Spleen (tissue), 13 donors: ENCODE measurements at places on chromosomes 2 and 18. TPM values are rescaled to one million over a fixed set of nuclear protein-coding genes. Genes with fewer than 3 reads are reported as not detected.

The GRB14 gene
- 2.7 TPM for total RNA-seq

GRCh38 chr2:21097331-21097730 is 26.4 kb upstream of the TDRD15 start:
- no peak for DNase-seq

- DNase-seq: no peak
Measured at GRCh38 chr2:178484245-178485041, 4.2 kb downstream of the PLEKHA3 start.

- DNase-seq: no peak
Measured at GRCh38 chr2:15851076-15851693, 89.2 kb upstream of the MYCN start.

GRCh38 chr2:176096986-176097819 is 2.4 kb upstream of the HOXD12 start:
- peak; percentile 90 for DNase-seq

The ZCCHC2 gene
- total RNA-seq: 31.9 TPM

GRCh38 chr2:14676371-14676770 is 43.9 kb downstream of the LRATD1 start:
- no peak for DNase-seq

DNA sequence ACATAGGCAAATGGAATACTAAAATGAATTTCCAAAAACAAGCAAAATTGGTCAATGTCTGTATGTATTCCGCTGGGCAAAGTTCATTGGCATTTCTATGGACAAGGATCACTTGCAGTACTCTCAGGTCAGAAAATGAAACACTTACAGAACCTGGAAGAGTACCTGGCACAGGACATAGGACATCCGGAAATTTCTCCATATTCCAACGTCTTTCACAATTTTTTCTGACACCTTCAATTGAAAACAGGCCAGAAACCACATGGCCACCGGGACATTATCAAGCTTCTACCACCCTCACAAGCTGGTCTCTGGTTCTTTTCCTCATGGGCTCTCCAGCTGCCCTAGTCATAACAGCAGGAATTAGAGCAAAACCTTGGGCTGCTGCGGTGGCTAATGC is 96.9 kb upstream of the MSH6 start:
- DNase-seq: no peak

The IL36G gene
- not detected for total RNA-seq

DNA sequence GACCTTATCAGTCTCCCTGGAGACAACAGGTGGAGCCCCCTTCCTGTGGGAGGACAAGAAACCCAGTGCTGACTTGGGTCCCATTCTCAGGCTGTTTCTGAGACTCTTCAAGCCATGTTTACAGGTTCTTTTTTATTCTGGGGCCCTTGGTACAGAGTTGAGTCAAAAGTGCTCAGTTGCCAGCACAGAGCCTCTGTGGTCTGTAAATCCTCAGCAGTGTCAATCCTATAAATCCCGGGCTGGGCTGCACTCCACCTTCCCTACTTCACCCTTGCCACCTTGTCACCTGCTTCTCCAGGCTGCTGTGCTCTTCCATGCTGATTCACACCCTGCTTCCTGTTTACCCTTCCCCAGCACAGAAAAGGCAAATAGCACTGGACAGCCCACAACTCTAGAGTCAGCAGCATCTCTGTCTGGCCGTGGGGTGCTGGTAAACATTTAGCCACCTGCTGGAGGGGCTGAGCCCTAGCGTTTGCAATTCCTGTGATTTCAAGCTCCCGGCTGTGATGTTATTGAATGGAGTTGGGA is 74.7 kb downstream of the TNFRSF11A start:
- DNase-seq: no peak

- no peak for DNase-seq
Measured at GRCh38 chr18:2891526-2892431, 45.0 kb downstream of the EMILIN2 start.

The TSPYL6 gene
- not detected for total RNA-seq

The NAT8 gene
- 0.66 TPM for total RNA-seq

GRCh38 chr18:47422524-47422923 is 171.1 kb upstream of the SKOR2 start:
- DNase-seq: no peak

GRCh38 chr2:70094171-70094977 is 7.1 kb downstream of the PCBP1 start:
- DNase-seq: no peak

- DNase-seq: no peak
Measured at GRCh38 chr2:109499566-109499965, 114.2 kb downstream of the SEPTIN10 start.

The ANKRD30B gene
- total RNA-seq: not detected

DNA sequence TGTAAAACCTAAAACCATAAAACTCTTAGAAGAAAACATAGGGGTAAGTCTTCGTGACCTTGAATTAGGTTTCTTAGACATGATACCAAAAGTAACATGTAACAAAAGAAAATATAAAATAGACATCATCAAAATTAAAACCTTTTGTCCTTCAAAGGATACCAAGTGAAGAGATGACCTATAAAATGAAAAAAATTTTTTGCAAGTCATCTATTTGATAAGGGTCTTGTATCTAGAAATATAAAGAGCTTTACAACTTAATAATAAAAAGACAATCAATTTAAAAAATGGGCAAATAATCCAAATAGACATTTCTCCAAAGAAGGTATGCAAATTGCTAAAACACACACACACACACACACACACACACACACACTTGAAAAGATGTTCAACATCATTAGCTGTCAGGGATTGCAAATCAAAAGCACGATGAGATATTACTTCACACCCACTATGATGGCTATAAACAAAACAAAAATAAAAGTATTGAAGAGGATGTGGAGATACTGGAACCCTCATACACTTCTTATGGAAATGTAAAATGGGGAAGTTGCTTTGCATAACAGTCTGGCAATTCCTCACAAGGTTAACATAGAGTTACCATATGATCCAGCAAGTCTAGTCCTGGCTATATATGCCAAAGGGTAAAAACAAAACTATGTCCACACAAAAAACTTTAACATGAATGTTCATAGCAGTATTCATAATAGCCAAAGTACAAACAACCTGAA is 23.3 kb downstream of the SPDYA start:
- DNase-seq: no peak

The POTEI gene
- total RNA-seq: not detected

GRCh38 chr18:56576826-56577573 is 61.4 kb downstream of the TXNL1 start:
- DNase-seq: no peak

DNA sequence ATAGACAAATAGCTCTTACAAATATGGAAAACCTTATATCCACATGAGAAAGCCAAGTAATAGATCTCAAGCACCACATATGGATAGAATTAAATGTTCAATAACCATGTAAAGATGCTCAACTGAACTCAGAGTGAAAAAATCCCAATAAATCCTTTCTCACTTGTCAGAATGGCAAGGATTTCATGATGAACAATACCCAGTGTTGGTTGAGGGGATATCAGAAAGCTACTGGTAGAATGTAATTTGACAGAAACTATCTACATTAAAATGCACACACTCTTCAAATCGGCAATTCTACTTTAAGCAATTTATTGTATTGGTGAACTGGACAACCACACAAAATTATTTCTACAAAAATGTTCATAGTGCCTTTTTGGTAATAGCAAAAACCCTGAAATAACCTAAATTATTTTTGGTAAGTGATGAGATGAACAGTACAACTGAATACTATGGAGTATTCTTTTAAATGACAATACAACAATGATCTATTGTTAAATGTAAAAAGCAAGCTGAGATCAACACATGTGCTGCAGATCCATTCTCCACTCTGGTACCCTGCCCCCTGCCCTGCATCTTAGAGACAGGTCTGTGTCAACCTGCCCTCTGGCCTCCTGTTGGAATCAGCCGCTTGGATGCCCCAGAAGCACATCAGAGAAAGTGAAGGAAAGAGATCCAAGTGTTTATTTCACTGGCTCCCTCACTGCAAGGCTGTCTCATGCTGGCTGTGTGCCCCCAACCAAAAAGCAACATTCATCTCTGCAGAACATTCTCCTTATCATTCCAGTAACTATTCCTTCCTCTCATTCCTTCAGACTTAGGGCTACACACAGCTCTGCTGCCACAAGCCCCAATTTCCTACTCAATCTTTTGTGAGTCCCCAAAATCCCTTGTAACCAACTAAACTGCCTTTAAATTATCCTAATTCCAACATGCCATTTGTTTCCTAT is 442.5 kb downstream of the LRATD1 start:
- DNase-seq: no peak

DNA sequence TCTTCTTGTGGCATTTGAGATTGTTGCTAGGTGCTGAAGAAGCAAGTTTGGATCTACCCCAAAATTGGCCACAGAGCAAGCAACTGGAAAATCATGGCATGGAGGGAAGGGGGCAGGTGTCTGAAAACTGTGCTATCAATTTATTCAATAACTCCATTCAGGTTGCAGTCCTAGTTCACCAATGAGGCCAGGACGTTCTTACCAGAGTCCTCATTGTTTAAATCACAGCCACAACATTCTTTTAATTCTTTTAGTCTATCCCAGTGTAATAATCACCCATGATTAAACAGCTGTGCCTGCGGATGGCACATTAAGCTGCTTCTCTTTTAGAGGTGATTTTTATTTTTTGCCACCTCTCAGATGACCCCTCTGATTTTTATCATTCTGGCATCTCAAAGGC is 103.5 kb downstream of the ANKRD44 start:
- no peak for DNase-seq

- peak; percentile 82 for DNase-seq
Measured at GRCh38 chr2:96089356-96090195, 26.8 kb downstream of the ADRA2B start.

The VSNL1 gene
- not detected for total RNA-seq

- DNase-seq: no peak
Measured at GRCh38 chr2:138596403-138596802, 94.8 kb downstream of the SPOPL start.

The PTPRM gene
- total RNA-seq: 66.5 TPM

GRCh38 chr2:42932271-42933151 is 140.1 kb upstream of the HAAO start:
- no peak for DNase-seq

The UPP2 gene
- not detected for total RNA-seq

The RNF152 gene
- total RNA-seq: 4.9 TPM
